ENCODE measurements at places on chromosomes 4 and X.

DNA sequence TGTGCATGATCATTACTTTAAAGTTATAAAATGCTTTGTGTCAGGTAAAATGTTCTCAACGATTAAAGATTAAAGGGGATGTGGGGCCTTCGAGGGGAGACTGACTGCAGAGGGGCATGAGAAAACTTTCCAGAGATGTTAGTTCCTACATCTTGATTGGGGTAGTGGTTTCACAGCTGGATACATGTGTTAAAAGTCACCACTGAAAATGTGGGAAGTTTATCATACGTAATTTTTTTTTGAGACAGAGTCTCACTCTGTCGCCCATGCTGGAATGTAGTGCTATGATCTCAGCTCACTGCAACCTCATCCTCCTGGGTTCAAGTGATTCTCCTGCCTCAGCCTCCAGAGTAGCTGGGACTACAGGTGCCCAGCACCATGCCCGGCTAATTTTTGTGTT is 79.5 kb downstream of the RBM47 start:
- no peak for DNase-seq

DNA sequence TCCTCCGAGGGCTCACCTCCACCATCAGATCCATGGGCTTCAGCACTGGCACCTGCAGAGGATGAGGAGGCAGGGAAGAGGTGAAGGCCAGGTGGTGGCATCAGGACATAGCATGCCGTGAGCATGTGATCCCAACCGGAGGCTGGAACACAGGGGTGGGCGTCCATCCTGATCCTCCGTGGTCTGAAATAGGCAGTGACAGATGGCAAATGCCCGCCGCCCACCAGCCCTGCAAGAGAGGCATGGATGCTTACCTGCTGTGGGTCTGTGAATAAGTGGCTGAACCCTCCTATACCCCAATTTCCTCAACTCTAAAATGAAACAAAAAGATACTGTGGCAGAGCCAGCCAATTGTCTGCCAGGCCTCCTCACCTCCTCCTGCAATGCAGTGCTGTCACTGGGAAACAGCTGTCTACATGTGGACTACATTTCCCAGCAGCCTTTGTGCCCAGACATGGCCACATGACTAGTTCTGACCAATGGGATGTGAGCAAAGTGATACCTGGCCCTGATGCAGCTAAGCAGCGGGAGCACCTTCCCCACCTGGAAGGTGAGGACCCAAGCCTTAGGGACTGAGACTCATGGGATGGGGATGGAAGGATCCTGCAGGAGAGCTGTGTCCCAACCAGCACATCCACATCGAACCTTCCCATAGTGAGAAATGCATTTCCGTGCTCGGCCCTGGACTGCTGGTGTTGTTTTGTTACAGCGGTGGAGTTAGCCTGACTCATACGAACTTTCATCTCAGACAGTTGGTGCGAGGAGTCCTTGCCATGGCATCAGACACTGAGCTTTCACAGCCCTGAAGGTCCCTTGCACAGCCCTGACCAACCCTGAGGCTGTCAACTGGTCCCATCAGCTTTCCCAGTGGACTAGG is 99.5 kb downstream of the PPP2R2C start:
- DNase-seq = no peak

- DNase-seq = no peak
Observed at GRCh38 chr4:83569987-83570386, 34.1 kb downstream of the GPAT3 start.

- no peak for DNase-seq
Observed at GRCh38 chr4:39259571-39260330, 77.4 kb downstream of the WDR19 start.

DNA sequence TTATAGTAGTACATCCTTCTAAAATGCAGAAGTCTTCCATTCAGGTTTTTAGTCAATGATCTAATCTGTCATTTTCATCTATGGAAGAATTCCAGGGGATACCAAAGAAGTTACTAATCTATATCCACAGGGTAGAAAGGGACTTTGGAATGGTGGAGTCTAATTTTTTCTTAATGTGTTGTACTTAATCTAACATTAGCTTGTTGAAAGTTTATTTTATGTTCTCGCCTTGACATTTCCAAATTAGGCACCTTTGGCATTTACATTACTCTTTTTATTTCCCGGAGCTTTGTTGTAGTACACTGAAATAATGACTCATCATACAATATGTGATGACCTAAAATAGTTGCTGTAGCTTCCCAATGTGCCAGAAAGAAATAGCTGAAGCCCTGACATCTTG is 91.5 kb downstream of the HTR2C start:
- DNase-seq = no peak

DNA sequence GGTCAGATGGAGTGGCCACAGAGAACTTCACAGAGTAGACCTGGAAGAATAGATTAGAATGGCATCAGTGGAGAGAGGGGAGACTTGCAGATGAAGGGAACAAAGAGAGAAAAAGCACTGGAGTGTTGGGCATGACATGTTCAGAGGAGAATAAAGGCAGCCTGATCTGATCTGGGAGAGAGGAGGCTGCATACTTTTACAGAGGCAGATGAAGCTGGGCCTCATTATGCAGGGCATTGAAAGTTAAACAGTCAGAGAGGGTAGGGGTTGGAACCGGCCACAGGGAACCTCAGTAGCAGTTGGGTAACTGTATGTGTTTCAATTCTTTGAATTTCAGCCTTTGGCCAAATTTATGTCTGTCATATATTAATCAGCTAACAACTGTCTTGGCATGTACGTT is 61.2 kb downstream of the SH3BGRL start:
- no peak for DNase-seq

DNA sequence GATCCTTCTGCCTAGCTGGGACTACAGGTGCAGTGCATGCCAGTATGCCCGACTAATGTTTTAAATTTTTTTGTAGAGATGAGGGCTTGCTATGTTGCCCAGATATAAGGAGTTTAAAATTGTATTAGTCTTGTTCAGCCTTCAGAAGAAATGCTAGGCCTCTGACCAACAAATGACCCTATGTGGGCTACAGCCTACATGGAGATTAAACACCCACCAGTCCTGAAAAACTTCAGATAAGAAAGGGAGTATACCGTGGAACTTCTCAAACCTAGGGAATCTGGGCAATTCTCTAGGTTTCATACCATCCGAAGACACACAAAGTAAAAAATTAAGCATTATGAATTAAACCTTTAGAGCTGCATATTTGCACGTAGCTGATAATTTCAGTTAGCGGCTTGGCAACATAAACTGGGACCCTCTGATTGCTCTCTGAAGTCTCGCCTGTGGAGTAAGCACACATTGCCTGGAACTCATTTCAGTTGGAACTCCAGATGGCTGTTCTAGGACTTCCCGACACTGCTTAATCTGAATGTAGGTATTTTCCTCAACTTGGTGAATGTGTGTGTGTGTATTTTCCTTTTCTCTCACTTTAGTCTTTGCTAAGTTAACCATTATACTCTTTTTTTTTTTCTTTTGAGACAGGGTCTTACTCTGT is 33.0 kb downstream of the MOB1B start:
- DNase-seq = no peak

GRCh38 chrX:46755671-46756070 is 3.2 kb downstream of the SLC9A7 start:
- no peak for DNase-seq

All from suprapubic skin (tissue), 4 donors.